Activated T-cell treated with anti-CD3 and anti-CD28 coated beads, Interleukin-2, amount 50 U/mL, for 4 hours (primary cell): ENCODE measurements at places on chromosomes 4 and X.
A peak's percentile ranks its signal among the peaks of the same experiment; 100 is the strongest.

- no peak for DNase-seq
Observed at GRCh38 chr4:89269121-89269666, 38.4 kb downstream of the GPRIN3 start.

DNA sequence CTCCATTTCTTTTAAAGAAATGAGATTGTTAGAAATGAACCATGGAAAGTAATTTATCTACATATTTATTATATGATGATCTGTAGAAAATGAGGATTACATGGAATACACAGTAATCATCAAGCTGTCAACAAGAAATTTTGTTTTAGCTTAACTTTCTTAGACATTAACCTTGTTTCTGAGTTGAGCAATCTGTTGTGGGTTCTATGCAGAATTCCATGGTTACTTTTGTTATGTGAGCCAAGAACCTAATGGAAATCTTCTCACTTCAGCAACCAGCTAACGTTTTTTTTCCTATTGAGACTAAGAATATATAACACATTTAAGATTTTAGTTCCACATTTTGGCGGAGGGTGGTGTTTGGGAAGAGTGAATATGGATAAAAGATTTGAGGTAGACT, 136.1 kb upstream of the SLC4A4 start:
- DNase-seq: no peak

DNA sequence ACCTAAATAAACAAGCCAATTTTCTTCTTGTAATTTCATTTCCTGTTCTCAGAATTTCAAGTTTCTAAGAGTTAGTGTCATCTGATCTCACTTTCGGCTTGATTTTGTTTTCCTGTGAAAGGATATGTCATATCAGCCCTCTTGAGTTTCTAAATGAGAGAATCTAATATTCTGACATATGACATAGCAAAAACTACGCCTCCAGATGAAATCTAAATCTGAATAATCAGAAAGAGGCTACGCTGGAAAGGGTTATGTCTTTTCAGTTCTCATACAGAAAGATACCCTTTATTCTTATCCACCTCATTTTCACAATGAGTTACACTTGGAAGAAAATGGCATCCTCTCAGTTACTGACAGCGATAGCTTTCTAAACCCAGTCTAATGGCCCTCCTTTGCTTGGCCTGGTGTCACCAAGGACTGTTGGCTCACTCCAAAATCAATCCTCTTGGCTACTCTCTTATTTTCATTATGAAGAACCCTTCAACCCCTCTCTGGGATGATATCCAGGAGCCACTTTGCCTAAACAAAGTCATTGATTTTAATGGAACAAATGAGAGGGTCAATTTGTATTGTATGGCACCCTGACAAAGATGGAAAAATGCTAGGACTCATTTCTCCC, 65.6 kb downstream of the ASB9 start:
- no peak for DNase-seq

GRCh38 chr4:123599920-123600810, 203.6 kb downstream of the SPRY1 start:
- peak; percentile 40 for DNase-seq

DNA sequence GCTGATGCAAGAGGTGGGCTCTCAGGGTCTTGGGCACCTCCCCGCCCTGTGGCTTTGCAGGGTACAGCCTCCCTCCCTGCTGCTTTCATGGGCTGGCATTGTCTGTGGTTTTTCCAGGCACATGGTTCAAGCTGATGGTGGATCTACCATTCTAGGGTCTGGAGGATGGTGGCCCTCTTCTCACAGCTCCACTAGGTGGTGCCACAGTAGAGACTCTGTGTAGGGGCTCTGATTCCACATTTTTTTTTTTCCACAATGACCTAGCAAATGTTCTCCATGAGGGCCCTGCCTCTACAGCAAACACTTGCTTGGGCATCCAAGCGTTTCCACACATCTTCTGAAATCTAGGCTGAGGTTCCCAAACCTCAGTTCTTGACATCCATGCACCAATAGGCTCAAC, 657.9 kb upstream of the CT83 start:
- no peak for DNase-seq

DNA sequence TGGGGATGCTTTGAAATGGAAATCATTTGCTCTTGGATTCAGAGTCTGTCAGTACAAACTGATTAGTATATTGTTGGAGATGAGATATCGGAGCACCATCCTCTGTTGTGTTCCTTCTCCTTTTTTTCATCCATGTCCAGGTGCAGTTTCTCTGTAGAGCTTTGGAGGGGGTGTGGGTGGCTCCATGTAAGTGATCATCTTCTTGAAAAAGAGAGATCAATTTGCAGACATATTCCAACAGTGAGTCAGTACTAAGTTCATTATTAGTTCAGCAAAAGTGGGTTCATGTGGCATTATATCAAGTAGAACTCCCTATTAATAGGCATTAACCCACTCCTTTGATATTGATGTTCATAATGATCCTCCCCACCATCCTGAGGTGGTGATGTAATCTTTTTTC, 18.9 kb downstream of the FRAS1 start:
- DNase-seq: no peak

DNA sequence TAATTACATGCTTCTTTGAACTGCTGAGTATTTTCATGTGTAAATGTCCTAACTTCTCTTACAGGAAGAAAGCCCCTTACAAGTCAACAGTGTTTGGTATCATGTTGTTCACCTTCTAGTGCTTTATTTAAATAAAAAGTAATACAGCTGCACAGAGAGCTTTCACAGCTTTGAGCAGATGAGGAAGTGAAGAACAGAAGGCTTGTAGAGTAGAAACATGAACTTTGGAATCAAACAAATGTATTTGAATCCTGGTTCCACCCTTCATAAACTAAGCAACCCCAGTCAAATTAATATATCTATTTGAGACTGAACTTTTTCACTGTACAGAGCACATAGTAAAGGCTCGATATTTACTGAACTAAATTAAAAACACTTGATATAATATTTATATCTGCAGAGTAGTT, 120.5 kb downstream of the CAMK2D start:
- DNase-seq: no peak

- no peak for DNase-seq
Observed at GRCh38 chr4:151263455-151263854, 13.5 kb upstream of the PRSS48 start.
